ENCODE measurements at places on chromosomes 16 and 17. TPM values are rescaled to one million over a fixed set of nuclear protein-coding genes. Genes with fewer than 3 reads are reported as not detected.

HS3ST3B1 gene
- total RNA-seq, result 1.5 TPM

DNA sequence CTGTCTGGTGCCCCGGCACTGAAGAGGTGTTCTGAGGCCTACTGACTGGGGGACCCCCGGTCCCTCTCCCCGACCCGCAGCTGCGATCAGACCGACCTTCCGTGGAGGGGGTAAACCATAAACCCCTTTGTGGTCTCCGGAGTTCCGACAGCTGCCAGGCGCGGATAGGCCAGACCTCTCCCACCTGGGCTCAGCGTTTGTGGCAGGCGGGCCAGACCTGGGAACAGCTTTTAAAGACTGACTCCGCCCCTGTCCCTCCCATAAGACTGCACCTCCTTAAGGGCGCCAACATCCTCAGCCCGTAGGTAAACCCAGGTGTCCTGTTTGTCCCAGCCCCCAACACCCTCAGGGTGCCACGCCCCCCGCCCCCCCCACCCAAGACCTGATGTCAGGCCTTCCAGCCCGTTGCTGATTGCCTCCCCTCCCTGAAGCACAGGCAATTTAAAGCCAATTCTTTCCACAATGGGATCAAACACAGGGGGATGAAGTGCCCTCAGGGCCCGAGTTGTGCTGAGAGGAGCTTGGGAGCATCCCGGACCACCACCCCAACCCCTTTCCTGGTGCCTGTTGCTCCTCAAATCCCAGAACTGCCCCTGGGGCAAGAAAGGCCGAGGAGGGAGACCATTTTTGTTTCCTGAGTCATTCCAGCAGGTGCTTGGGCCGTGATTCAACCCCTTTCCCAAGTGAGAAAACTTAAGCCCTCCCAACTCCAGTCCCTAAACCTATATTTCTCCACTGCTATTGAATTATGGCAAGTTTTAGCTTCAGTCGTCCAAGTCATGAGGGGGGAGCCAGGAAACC, at the start of gene SOX15:
Gene SOX15, minus strand, starts transcription at position 204 of the 801 bp plus-strand sequence. CDS start 418 bp downstream, outside the sequence.
- DNase-seq, result no peak

WNT9B gene
- total RNA-seq, result 0.13 TPM

- no peak for DNase-seq
Observed at GRCh38 chr16:87880117-87880696, 10.9 kb upstream of the SLC7A5 start.

- DNase-seq, result peak; percentile 85
Observed at GRCh38 chr17:4599505-4600281, 15.4 kb downstream of the SMTNL2 start.

DNA sequence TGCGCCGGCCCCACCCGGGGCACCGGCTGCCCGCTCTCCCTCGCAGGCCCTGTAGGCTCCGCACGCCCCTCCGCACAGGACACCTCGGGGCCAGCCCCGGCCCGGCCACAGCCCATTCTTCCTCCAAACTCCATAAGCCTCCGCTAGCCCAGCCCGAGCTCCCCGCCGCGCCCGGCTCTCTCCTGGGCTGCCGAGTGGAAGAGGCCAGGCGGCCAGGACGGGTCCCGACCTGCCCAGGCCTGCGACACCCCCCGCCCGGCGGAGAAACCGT, 397 bp downstream of the NCOR1 start:
- DNase-seq, result peak; percentile 74

DNA sequence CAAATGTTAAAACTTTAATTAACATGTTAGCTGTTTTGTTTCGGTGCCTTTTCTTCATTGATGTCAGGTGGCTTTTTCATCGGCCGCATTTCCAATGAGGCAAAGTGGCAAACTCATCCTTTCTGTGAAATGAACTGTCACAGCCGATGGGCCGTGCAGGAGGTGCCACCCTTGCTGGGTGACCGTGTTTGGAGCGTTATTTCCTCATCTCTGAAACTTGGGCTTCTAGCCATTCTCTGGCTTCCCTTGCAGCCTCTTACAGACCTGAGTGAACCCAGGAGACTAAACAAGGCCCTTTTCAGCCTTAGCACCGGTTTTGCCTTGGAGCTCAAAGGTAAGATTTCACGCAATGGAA, 42.2 kb upstream of the PRSS54 start:
- DNase-seq, result no peak

ZNF750 gene
- 0.13 TPM for total RNA-seq

SLC9A5 gene
- total RNA-seq, result 0.83 TPM

DNA sequence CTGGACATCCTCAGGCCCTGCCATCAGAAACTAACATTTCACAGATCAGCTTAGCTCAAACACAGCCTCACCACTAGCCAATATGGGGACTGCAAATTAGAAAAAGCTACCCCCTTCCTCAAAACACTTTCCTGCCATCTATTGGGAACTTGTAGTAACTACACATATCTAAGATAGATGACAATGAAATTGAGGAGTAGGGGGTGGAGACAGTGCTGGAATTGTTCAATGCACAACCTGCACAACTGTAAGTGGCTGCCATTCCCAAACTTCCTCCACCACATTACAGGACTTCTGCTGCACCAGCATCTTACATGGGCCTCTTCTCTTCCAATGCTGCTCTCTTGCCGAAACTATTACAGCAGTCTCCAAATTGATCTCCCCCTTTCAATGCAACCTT, 21.9 kb downstream of the AIPL1 start:
- no peak for DNase-seq
